ENCODE measurements at places on chromosomes 12 and 14.
A peak's percentile ranks its signal among the peaks of the same experiment; 100 is the strongest.

- no peak for DNase-seq
Measured at GRCh38 chr12:9961106-9961505, 10.1 kb upstream of the CLEC12A start.

GRCh38 chr14:101122237-101123141, 219.0 kb upstream of the RTL1 start:
- DNase-seq: no peak

GRCh38 chr14:36723530-36723929, 61.9 kb downstream of the PAX9 start:
- no peak for DNase-seq

DNA sequence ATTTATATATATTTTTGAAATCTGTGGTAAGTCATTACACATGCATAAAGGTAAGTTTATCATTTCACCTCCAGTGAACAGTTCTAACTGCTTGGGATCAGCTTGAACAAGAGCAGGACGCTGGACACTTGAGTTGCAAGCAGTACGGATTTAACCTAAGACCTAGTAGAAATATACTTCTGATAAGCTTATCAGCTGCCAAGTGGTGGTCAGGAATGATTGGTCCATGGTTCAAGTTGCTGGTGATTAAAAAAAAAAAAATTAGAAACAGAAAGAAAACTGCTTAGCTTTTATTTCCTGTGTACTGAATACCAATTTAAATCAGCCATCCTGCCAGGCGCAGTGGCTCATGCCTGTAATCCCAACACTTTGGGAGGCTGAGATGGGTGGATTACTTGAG, 88.6 kb downstream of the AEBP2 start:
- DNase-seq: no peak

GRCh38 chr14:21023174-21023573, 1.7 kb downstream of the NDRG2 start:
- no peak for DNase-seq

DNA sequence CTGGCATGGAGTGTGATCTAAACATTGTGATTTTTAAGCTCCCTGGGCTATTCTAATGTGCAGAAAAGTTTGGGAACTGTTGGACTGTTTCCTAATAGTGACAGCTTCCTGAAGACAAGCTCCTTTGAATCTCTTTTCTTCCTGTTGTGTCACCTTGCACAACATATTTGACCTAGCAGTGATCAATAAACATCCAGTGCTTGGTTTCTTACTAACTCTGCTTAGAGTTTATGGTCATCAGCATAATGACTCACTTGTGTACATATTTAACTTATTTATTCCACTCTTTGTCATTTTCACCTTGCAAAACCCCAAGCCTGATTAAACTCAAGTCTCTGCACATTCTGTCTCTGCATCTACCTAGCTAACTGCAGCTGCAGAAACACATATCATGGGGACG, 27.3 kb upstream of the TBC1D30 start:
- no peak for DNase-seq

GRCh38 chr12:75446857-75447256, 33.7 kb upstream of the GLIPR1 start:
- DNase-seq: peak; percentile 31

- no peak for DNase-seq
Measured at GRCh38 chr12:91173124-91173523, 9.5 kb downstream of the DCN start.

DNA sequence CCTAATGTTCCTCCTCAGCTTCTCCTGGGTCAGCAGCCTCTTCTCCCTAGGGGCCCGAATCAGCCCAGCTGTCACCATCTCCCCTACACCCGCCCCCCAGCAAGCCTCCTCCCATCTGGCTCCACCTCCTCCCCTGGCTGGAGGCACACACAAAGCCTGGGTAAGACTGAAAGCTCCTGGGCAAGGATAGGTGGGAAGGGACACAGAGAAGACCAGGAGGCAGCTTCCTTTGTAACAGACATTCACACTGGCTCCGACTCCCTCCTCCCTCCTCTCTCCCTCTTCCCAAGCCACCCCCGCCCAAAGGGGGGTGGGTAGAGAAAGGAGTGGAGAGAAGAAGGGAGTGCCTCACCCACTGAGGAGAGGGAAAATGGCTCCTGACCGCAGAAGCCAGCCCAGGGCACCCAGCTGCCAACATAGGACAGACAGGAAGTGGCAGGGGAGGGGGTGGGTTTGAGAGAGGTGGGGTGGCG, 4.0 kb downstream of the CHD4 start:
- no peak for DNase-seq

DNA sequence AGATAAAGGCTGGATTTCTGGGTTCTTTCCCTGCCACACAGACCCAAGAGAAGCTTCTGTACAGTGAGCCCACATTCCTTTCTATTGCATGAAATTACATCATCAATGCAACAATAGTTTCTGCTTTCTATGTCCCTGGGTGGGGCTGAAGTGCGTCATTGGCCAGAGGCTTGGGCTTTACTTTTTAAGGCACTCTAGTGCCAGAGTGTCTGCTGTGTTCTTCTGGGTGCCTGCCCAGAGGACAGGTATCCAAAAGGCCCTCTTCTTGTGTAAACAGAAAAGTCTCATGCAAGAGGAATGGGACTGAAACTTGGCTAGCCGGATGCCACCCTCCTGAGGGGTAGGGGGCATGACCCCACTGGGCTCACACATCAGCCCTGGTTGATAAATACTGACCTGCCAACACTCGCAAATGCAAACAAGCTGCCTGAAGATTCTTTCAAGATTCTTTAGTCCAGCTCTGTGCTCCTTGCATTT, 5.9 kb downstream of the KRT86 start:
- peak; percentile 83 for DNase-seq

DNA sequence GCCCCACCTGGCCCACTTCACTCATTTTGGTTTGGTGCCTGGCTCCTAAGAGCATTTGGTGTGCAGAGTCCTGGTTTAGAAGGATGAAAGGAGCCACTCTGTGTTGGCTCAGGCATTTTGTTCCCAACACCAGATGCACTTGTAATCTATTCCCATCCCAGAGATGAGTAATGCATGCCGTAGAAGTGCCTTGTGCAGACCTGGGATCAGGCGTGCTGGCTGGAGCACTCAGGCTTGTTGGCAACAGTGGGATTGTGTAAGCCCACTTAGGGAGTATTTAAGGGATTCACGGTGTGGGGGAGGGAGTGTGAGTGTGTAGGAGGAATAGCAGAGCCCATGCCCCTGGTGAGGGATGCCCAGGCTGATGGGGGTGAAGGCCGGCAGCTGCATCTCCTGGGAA, 501.5 kb upstream of the TBX3 start:
- no peak for DNase-seq

- peak; percentile 2 for DNase-seq
Measured at GRCh38 chr12:29537298-29537697, 39.8 kb upstream of the OVCH1 start.

- peak; percentile 66 for DNase-seq
Measured at GRCh38 chr14:75273272-75274049, 5.2 kb upstream of the FOS start.

- DNase-seq: no peak
Measured at GRCh38 chr14:31745741-31746140, 184.5 kb downstream of the NUBPL start.

GRCh38 chr14:30994681-30995620, 30.5 kb upstream of the AP4S1 start:
- no peak for DNase-seq

DNA sequence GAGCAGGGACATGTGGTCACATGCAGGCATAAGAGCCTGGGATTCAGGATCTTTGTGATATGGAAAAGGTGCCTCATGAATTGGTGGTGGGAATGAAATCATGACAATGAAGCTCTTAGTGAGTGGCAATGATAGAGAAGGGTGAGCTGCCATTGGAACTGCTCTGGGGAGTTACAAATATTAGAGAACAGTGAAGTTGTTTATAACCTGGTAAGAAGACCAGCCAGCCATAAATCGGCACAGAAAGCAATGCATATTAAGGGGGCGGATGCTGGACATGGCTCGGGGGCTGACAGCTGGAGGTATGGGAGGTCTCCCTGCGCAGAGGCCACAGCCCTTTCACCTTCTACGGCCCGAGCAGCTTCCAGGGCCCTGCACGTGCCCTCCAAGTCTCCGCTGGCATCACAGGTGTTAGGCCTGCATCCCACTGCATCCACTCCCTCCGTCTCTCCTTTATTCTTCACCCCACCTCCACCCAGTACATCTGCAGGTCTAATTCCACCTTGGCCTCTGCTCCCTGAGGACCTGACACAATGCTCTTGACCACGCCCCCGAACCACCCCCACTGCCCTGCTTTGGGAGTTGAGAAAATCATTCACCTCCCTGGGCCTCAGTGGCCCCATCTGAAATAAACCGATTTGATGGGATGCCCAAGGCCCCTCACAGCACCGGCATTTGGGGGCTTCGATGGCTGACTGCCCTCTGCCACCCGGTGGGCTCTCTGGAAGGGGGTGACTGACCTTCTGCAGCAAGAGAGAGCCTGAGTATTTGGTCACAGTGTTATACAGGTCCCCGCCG, 4.1 kb downstream of the CACNA2D4 start:
- DNase-seq: no peak

DNA sequence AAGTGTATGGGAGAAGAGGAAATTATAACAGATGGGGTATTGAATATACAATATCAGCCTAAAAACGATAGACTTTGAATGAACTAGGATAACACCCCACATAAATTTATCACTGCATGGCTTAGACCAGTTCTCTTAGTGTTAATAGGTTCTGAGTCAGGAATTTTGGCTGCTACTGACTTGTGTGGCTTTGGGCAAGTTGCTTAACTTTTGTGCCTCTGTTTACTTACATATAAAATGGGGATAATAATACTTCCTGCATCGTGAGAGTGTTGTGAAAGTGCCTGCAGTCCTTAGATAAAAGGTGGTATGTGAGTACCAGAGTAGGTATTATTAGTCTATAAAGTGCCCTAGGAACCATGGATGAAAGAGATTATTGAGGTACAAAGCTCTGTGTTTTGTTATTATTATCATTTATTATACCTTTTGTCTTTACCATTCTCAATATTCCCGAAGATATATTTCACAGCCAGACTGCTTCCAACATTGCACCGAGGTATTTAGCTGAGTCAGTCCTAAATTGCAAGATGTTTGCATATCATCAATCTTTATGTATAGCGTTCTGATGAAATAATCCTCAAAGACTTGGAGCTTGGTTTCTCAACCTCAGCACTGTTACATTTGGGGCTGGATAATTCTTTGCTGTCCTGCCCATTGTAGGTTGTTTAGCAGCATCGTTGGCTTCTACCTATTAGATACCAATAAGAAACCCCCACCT, 2.3 kb upstream of the PAWR start:
- DNase-seq: no peak

DNA sequence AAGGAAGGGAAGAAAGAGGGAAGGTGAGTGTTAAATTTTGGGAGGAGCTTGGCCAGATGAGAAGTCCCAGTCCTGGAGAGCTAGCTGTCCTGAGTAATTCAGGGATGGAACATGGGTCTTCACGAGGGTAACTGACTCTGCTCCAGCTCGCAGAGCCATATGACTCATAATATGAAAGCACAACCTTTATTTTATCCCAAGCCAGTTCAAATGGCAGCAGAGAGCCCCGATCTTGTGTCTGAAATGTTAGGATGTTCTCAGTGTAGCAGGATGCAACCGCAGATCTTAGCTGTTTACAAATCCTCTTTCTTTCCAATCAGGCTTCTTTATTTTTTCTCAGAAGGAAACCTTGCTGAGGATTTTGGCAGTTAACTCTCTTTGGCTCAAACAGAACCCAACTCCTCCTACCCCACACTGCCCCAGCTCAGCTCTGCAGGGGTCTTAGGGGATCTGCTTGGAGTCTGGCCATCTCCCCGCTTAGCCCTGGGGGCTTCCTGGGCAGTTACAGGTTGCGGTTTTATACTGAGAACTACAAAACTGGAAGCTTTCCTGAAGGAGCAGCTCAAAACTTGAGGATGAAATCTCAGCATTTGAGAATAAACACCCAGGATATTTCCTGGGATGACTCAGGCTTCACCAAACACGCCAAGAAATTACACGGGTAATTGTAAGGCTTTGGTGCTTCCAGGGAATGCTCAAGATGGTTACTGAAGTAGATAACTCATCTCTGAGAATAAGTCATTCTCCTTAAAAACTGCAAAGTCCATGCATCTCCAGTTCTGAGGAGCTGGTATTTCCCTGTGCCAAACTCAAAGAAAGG, 92.5 kb downstream of the VCPKMT start:
- DNase-seq: peak; percentile 53

GRCh38 chr14:68947802-68948201, 31.3 kb downstream of the ACTN1 start:
- DNase-seq: peak; percentile 77

DNA sequence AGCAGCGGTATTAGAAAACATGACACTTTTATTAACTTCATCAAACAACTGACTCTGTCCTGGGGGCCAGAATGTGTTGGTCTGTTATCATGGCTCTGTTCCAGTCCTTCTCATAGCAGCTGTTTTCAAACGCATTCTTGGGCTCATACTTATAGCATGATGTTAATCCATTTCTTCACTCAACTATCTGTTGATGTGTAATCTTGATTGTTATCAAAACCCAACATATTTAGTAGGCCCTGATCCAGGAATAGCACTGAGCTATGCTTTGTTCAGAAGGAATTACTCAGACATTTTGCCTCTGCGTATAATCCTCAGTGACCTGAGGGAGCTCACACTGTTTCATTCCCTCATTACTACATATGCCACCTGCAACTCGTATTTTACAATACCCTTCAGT, 315.9 kb downstream of the BMP4 start:
- peak; percentile 75 for DNase-seq

DNA sequence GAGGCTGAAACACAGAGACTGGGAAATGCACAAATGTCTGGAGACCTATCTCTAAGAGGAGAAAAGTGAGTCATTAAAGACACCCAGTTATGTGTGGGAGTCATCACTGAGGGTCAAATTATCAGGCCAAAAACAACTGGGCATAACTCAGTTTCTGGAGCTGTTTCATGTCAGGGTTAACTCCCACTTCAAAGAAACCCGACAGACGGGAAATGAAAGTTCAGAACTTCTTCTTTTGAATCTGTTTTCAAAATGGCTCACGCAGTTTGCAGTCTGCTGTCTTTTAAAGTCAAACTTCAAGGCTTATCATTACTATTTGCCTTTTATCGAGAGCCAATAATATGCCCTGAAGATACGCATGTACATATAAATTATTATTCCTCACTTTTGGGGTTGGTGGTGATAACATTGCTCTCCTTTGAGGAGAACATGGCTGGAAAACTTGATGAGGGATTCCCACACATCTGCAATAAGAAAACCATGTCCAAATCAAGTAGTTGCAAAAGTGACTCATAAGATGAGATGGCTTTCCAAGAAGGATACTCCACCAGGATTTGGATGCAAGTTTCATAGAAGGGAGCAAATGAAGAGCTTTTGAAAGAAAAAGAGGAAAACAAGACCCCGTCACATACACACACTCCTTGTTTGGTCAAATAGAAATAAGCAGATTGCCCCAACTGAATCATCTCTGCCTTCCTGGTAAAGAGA, 341.4 kb downstream of the ADAMTS20 start:
- DNase-seq: peak; percentile 83

DNA sequence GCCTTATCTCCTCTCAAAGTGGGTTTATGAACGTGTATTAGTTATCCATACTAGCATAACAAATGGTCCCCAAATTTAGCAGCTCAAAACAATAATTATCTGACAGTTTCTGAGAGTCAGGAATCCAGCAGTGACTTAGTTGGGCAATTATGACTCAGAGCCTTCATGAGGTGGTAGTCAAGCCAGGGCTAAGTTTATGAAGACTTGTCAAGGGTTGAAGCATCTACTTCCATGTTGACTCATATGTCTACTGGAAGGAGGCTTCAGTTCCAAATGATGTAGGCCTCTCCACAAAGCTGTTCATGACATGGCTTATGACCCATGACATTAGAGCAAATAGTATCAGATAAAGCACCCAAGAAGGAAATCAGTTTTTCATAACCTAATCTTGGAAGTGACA, 73.2 kb downstream of the IPO8 start:
- DNase-seq: peak; percentile 45
